ENCODE measurements at places on chromosomes 4 and X.

GRCh38 chr4:48243887-48244286 is 25.8 kb downstream of the TEC start:
- DNase-seq, result no peak

GRCh38 chr4:57614257-57614932 is 504.2 kb upstream of the IGFBP7 start:
- DNase-seq, result no peak

GRCh38 chr4:17624821-17625220 is 10.4 kb downstream of the MED28 start:
- no peak for DNase-seq

- no peak for DNase-seq
Observed at GRCh38 chrX:65997978-65998717, 41.7 kb downstream of the VSIG4 start.

GRCh38 chr4:110926841-110927400 is 304.0 kb upstream of the PITX2 start:
- DNase-seq, result no peak

DNA sequence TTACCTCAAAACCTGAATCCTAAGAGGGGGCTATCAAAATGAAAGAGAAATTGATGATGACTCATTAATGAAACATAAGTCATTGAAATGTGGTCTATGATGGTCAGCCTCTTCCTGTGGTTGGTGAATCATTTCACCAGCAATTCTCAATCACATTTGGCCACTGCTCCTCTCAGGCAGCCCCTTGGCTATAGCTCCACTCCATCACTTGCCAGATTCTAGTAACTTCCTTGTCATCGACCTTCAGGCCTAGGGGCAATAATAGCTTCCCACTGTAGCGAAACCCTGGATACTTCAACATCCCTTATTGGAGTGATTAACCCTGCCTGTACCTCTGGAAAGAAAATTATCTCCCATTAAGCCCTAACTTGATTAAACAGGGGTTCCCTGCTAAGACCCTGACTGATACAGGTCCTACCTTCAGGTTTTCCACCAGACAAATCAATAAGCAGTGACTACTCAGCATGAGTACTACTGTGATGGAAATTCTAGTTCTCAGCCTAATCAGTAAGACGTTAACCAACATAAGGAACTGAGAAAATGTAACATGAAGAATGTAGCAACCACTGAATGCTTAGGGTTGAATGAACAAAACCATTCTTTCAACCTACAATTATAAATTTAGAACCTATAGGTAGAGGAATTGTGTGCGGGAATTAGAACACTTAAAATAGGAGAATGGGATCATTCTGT is 30.4 kb downstream of the ADH7 start:
- no peak for DNase-seq

DNA sequence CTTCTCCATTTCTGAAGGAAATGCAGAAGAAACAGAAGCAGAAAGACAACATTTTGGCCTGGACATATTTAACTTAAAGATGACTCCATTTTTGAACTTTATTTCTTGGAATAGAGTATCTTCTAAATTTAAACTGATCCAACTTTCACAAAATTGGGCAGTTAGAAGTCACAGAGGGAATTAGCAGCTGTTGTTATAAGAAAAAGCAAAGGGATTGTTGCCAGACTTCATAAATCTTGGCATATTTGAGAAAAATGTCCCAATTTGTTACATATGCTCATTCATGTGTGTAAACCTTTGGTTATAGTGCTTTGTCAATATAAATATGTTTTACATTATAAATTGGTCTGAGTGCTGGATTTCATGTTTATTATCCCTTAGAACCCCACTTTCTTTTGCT is 3.4 kb downstream of the GLUD2 start:
- peak; percentile 91 for DNase-seq

- no peak for DNase-seq
Observed at GRCh38 chr4:104811727-104812126, 317.0 kb upstream of the CXXC4 start.

DNA sequence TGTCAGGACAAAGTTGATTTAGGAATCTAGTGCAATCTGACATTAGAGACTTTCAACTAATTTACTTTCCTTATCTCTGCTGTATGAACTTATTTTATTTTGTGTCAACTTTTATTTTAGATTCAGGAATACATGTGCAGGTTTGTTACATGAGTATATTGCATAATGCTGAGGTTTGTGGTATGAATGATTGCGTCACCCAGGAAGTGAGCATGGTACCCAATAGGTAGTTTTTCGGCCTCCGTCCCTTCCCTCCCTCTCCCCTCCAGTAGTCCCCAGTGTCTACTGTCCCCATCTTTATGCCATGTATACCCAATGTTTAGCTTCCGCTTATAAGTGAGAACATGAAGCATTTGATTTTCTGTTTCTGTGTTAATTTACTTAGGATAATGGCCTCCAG is 68.7 kb upstream of the TEX13D start:
- no peak for DNase-seq

DNA sequence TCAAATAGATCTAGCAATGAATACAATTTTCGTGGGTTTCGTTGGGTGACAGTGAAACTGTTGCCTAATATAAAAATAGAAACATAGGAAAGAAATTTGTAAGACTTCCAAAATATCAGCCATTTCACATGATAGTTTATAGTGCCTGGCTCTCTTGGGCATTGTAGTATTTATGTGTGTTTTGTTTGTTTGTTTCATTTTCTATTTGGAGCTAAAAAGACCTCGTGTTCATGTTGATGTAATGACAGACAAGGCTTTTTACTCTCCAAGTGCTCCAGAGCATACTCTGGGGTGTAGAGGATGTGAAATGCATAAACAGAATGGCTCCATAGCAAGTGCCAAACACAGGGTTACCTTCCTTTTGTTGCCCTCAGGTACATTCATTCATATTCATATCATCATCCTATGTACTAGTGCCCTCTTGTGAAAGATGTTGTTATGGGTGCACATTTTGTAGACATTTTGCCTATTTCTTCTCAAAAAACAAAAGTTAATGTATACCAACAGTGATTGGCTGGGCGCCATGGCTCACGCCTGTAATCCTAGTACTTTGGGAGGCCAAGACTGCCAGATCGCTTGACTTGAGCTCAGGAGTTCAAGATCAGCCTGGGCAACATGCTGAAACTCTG is 100.7 kb upstream of the AMOT start:
- DNase-seq, result no peak

DNA sequence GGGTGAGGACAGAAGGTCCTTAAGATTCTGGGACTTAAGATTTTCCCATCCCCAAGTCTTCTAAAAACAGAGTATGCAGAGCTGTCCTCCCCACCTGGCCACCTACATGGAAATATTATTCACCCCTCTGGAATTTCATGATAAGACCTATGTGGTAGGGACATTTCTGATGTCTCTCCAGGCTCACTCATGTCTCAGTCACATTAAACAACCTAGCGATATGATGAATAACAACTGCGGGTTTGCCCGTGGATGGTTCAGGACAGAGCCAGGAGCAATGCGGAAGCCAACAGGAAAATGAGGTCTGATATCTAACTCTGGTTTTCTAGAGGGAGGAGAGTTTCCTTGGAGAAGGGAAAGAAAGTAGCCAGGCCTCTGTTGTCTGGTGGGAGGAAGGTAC is 47.4 kb downstream of the TEX13A start:
- DNase-seq, result no peak

DNA sequence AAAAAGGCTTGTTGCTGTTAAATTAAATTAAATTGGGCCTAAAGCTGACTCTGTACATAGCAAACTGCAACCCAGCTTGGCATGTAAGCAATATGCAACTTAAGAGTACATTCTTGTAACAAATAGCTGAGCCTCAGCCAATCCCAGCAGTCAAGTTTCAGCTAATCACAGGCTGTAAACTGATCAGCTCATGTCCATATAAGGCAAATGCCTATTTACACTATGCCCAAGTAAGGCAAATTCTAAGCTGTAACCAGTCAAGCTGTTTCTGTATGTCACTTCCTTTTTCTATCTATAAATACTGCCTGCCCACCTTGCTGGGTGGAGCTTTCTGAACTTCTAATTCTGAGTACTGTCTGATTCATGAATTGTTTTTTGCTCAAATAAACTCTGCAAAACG is 429.1 kb upstream of the FTHL17 start:
- no peak for DNase-seq

- DNase-seq, result no peak
Observed at GRCh38 chr4:19010761-19011160, 989.2 kb upstream of the LCORL start.

GRCh38 chrX:47796433-47796906 is 40.2 kb upstream of the ZNF81 start:
- DNase-seq, result no peak

- DNase-seq, result no peak
Observed at GRCh38 chr4:79298027-79298426, 27.8 kb downstream of the NAA11 start.

- DNase-seq, result no peak
Observed at GRCh38 chrX:115650449-115650848, 89.5 kb downstream of the PLS3 start.
